ENCODE measurements at places on chromosomes 11 and 22.

DNA sequence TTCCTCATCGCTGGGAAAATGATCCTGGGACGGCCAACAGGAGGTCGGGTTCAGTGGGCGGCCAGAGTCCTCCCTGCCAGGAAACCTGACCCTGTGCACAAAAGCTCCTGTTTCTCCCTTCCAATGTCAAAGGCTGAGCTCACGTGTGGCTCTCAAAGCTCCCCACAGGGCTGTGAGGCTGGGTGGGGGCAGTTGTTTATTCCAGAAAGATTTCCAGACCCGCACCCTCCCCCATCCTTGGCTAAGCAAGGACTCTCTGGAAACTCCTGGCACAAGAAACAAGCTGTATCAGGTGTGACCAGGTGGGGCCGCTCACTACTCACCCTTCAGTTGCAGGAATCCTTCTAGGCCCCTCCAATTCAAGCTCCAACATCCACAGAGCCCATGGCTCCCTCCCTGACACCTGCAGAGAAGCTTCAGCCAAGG lies 131.9 kb downstream of the SHANK2 start:
- peak; percentile 33 for DNase-seq

DNA sequence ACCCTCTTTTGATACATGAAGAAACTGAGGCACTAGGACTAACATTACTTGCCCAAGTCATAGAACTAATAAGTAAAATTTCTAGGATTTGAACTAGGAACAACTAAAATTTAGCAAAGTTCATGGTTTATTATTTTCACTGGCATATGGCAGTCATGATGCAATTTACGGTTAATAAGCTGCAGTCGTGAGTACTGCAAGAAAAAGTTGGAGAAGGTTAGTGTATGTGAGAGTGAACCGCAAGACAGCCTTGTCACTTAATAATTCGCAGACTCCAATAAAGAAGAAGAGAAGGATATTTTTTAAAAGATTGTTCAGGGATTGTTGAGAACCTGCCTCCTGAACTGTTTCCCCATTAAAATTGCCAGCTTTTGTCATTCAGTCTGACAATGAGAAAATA lies 663.4 kb upstream of the TENM4 start:
- DNase-seq: no peak

GRCh38 chr11:57979532-57980079 lies 44.1 kb upstream of the OR9Q1 start:
- no peak for DNase-seq

GRCh38 chr22:36828815-36829214 lies 12.0 kb upstream of the PVALB start:
- no peak for DNase-seq

GRCh38 chr22:28594797-28595462 lies 84.7 kb downstream of the TTC28 start:
- peak; percentile 62 for DNase-seq

- DNase-seq: no peak
Observed at GRCh38 chr11:68525336-68525735, 64.8 kb downstream of the PPP6R3 start.

DNA sequence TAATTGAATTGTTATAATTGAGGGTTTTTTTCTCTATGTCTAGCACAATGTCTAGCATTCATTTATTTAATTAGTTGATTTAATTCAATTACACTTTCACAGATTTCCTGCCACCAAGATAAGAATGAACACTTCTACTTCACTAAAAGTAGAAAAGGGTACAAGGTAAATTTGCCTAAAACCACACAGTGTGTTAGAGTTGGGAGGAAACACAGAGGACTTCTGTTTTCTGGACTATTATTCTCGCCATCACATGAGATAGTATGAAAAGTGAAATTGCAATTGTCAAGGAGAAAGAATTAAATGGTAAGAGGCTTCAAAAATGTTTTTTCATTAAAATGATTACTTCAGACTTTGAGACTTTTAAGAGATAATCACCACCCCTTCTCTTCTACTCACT lies 109.5 kb downstream of the ETS1 start:
- DNase-seq: no peak

- DNase-seq: no peak
Observed at GRCh38 chr11:113446112-113446511, 29.1 kb downstream of the DRD2 start.

GRCh38 chr11:128728767-128729587 lies 35.1 kb downstream of the FLI1 start:
- no peak for DNase-seq

- no peak for DNase-seq
Observed at GRCh38 chr11:93784935-93785360, 866 bp downstream of the MED17 start.

DNA sequence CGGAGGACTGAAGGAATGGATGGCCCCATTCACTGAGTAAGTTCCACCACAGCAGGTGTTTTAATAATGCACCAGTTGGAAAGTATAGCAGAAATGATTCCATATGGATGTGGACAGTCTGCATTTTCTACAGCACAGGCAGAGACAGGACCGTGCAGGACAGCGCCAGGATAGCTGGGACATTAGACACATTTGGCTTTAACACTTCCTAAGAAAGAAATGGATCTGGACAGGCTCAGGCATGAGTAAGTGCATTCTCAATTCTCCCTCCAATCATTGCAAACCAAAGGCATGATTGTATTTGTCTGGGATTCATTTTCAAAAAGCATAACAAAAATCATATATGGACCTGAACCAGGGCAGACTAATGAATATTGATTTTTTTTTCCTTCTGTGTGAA lies 233.0 kb upstream of the POU2AF2 start:
- no peak for DNase-seq

GRCh38 chr11:78021611-78022010 lies 1.5 kb downstream of the KCTD14 start:
- no peak for DNase-seq

- DNase-seq: no peak
Observed at GRCh38 chr11:69787457-69787856, 12.3 kb upstream of the FGF4 start.

- DNase-seq: no peak
Observed at GRCh38 chr11:127627629-127628457, 627.3 kb upstream of the KIRREL3 start.

GRCh38 chr11:7522121-7522520 lies 8.3 kb downstream of the PPFIBP2 start:
- no peak for DNase-seq

- DNase-seq: no peak
Observed at GRCh38 chr11:78641541-78641940, 66.9 kb upstream of the NARS2 start.

DNA sequence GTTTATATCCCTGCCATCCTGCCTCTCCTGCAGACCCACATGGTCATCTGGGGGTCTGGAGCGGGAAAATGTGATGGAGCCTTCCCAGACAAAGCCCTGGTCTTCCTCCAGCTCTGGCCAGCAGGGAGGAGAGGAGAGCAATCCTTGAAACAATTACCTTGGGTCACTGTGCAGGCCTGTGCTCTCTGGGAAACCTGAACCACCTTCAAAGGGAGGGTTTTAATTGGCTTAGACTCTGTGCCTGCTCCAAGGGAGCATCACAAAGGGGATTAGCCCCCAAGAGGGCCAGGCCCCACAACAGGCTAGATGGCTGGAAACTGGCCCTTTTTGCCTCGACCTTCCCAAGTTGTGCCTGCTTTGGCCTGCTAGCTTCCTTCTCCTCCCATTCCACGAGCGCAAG lies 351.9 kb downstream of the TENM4 start:
- no peak for DNase-seq

- DNase-seq: no peak
Observed at GRCh38 chr22:24433828-24434470, 6.5 kb downstream of the ADORA2A start.

- no peak for DNase-seq
Observed at GRCh38 chr11:120186774-120187591, 23.8 kb upstream of the OAF start.

DNA sequence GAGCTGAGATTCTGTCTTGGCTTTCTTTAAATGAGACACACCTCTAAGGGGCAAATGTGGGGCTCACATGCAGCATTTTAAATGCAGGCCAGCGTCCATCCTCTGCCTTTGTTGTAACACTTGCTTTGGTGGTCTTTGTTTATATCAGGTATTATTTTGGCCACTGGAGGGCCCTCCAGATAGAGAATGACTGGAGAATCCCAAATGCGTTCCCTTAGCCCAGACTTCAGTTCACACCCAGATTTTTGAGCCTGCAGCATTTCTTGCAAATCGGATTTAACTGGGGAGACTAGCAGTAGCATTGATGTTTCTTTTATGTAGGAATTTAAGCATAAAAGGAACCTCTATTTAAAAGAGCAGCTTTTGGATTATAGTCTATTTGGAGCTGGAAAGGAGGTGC lies 200.2 kb upstream of the SORL1-AS1 start:
- peak; percentile 26 for DNase-seq

- no peak for DNase-seq
Observed at GRCh38 chr11:86916330-86916729, 38.9 kb downstream of the FZD4 start.

GRCh38 chr11:72613977-72614376 lies 60.2 kb downstream of the PDE2A start:
- no peak for DNase-seq

DNA sequence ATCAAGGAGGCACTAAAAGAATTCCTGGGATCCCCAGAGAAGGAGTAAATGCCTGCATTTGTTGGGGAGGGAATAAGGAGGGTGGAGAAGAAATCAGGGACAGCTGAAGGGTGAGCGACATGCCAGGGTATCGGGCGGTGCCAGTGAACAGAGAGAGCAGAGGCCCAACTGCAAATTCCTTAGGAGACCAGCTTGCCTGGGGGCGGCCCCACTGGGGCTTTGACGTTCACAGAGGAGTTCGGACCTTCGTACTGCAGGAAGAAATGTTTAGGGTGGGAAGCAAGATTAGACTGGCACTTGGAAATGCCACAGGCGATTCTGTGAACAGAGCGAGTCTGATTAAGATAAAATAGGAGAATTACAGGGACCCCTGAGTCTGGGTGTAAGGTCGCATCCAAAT lies 65.1 kb upstream of the FGF3 start:
- no peak for DNase-seq

GRCh38 chr11:76313271-76313670 lies 67.7 kb downstream of the THAP12 start:
- DNase-seq: no peak

GRCh38 chr11:110713449-110713776 lies 1.2 kb upstream of the ARHGAP20 start:
- no peak for DNase-seq

- no peak for DNase-seq
Observed at GRCh38 chr22:32533265-32534111, 58.9 kb downstream of the FBXO7 start.

DNA sequence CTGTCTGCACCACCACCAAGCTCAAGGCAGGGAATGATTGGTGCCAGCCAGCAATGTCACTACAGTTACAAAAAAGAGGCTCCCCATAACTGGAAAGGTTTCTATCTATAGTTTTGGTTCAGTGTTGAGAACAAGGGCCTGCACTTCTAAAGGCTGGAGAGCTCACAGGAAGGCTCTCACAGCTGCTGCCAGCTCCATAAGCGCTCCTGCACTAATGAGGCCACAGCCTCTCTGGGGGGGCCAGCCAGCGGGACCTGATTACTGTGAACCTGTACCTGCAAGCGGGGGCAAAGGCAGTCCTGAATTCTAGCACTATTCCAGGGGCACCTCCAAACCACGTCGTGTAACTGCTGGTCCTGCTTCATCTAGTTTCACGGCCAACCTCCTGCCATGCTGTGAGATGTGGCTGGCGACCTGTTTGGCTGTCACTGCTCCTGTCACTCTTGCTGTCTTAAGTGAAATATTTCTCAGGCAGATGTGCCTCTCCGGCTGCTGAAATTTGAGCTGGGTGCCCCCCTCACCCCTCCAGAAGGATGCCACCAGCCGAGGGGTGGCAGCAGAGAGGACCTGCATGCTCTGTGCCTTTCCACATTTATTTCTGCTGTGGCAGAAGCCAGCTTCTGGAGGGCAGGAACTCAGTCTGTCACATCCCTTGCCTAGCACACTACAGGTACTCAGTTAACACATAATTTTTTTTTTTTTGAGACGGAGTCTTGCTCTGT lies 53.3 kb upstream of the ARFGAP3 start:
- no peak for DNase-seq

- no peak for DNase-seq
Observed at GRCh38 chr11:114310095-114310494, 13.9 kb downstream of the NNMT start.

GRCh38 chr22:22111267-22111751 lies 128.7 kb upstream of the TOP3B start:
- no peak for DNase-seq

DNA sequence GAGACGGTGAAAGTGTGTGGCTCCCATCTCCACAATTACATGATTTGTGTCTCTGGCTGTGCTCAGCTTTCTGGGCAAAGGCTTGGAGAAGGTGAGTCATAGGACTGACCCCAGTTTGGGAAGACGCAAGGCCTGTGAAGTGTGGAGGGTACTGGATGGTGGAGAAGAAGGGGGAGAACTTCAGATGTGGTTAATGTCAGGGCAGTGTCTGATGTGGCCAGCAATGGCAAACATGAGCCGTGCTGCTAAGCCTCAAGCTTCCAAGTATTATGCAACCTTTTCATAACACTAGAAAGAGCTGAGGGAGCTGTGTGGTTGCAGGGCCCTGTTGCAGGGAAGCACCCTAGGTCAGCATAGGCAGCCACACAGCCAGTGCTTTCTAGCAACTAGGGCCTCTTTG lies 110.9 kb downstream of the NTM start:
- no peak for DNase-seq

DNA sequence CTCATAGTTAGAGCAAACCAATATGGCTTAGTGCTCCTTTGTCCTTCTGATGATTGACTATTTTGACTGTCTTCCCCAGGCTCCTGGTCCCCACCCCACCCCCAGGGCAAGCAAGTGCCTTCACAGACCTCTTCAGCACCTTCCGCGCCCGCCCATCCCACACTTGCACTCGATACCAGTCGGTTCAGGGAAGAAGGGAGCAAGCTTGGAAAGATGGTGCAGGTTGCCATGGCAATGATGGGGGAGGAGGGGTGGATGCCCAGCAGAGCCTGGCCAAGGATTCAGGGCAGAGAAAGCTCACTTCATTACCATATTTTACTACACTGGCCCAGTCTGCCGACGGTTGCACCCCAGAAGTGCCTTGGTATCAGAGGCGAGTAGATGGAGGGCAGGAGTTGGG lies 2.2 kb downstream of the TMEM132A start:
- DNase-seq: no peak

DNA sequence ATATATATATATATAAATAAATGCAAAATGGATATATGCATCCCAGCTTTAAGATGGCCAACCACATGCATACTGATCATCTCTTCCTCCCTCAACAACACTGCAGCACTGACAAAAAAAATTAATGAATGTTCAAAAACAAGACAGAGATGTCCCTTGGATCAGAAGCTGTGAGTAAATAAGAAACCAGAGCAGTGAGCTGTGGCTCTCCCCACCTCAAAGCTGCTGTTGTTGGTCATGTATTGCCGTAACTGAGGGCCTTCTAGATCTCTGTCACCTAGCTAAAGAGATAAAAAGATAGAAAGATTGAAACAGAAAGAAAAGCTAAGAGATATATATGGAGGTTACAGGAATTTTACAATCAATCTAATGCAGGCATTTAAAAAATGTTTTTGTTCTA lies 15.5 kb upstream of the TMEM135 start:
- no peak for DNase-seq

GRCh38 chr22:41517172-41518047 lies 26.9 kb downstream of the POLR3H start:
- peak; percentile 81 for DNase-seq

All from HEK293T (cell line).